ENCODE measurements at places on chromosomes 2 and 18.

- no peak for DNase-seq
Measured at GRCh38 chr2:128427413-128427755, 108.7 kb upstream of the HS6ST1 start.

GRCh38 chr2:27369471-27370025 is 590 bp downstream of the EIF2B4 start:
- no peak for DNase-seq

DNA sequence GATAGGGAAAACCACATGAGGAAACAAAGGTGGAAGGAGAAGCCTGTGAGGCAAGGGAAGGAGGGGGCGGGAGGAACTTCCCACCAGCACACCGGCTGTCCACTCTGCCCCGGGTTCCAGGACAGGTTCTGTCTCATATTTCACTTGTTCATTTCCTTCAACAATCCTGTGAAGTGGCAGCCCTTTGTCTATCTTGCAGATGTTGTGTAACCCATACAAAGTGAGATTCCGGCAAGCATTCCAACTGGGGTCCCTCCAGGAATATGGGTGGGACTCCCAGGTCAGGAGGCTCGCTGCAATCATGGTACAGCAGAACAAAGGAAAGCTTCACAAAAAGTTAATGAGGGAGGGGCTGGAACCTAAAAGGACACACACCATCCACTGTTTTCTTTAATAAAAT is 271.3 kb upstream of the PXDN start:
- DNase-seq: no peak

DNA sequence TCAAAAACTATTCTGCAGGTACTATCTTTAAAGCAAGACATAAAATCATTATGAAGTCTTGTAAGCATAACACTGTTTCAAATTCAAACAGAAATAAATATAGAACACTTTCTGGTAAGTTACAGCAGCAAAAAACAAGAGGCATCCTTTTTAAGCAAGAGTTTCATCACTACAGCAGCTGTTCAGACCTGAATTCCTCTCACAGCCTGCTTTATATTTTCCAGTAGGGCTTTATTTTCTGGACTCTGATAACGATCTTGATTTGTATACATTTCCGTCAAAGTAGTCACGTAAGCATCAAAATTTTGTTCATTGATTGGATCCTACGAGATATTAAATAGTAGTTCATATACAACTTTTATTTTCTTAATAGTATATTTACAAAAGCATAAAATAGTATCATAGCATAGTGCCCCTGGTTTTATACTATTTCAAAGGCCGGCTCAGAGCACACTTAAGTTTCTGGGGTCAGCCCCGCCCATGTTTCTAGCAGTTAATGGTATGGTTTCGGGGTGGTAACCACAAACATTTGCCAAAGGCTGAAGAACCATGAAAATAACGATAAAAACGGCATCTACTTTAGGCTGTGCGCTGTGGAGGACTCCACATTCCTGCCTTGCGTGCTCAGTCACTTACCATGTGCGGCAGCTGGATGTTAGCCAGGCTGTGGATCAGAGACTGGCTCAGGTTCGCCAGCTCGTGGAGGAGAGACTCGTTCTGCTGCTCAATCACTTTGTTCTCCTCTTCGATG is 47.5 kb upstream of the PXDN start:
- no peak for DNase-seq

DNA sequence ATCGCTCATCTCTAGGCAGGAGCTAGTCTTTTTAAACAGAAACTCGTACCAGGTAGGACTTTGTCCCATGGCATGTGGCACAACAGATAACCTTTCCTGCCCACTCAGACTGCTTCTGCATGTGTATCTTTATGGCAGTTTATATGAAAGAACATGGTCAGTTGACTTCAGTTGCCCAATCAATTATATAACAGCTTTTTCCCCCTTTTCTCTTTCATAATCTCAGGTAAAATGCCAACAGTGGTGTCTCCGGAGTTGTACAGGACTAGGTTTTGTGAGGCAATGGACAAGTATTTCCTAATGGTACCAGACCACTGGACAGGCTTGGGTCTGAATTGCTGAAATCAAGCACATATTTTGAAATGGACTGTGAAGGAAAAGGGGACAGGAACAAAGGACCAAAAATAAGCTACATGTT is 51.6 kb upstream of the PTH2R start:
- no peak for DNase-seq

GRCh38 chr2:133247631-133248030 is 320.6 kb downstream of the NCKAP5 start:
- DNase-seq: no peak

All from activated naive CD4-positive, alpha-beta T cell treated with anti-CD3 and anti-CD28 coated beads, Interleukin-2, amount 50 U/mL, for 16 hours (primary cell).